ENCODE measurements at places on chromosomes 7 and 10.

- DNase-seq, result no peak
These were observed 16.5 kb downstream of the FAM25A start for GRCh38 chr10:87036623-87037022.

DNA sequence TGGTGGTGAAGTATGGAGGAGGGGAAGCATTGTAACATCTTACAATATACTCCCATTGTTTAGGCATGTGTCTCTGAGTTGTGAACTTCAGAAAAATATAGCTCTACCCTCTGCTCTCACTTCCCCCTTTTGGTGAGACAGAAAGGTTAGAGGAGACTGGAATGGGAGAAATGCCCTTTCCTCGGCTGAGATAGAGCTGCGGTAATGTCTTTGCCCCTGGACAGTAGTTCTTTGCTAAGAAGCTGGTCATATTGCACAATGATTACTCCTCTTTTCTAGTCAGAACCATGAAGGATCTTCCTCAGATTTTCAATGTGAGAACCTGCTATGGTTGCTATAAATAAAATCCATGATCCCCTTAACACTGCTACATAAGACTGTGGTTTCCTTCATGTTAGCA lies 171.0 kb downstream of the SEM1 start:
- no peak for DNase-seq

GRCh38 chr7:85164376-85164775 lies 22.5 kb downstream of the SEMA3D start:
- DNase-seq, result no peak

DNA sequence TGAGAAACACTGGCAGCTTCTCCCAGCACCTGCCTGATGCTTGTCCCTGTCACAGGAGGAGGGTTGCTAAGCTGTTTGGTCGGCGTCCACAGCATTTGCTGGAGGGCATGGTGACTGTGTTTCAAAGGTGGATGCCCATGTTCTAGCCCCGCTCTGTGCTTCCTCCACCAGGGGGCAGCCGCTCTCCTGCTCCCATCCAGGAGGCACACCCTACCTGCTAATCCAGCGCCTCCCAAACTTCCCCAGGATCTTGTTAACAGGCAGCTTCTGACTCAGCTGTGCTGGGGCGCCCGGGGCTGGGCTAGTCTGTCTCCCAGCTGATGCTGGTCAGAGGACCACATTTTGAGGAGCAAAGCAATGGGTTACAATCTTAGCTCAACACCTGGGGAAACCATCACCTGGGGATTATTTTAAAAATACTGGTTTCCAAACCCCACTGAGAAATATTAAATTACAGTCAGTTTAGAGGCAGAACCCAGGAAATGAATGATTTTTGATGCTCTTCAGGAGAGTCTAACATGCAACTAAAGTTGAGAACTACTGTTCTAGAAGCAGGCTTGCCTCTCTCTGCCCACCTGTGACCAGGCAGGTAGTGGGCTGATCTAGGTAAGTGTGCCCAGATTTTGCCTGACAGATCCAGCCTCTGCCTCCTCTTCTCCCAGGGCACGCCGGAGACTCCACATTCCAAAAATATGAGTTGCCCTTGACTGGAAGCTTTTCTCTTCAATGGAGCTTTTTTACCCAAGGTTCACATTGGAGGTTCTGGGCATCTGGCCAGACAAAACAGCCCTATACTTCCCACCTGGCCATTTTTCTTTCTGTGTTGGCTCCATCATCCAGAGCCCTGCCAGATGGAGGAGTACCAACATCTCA lies 92.7 kb upstream of the GPR26 start:
- DNase-seq, result peak; percentile 61

GRCh38 chr10:3774814-3775695 lies 10.0 kb downstream of the KLF6 start:
- peak; percentile 48 for DNase-seq

- DNase-seq, result no peak
These were observed 107.9 kb downstream of the KAT6B start for GRCh38 chr10:74934100-74934812.

- no peak for DNase-seq
These were observed 577.3 kb upstream of the GALNT17 start for GRCh38 chr7:70554646-70555045.

DNA sequence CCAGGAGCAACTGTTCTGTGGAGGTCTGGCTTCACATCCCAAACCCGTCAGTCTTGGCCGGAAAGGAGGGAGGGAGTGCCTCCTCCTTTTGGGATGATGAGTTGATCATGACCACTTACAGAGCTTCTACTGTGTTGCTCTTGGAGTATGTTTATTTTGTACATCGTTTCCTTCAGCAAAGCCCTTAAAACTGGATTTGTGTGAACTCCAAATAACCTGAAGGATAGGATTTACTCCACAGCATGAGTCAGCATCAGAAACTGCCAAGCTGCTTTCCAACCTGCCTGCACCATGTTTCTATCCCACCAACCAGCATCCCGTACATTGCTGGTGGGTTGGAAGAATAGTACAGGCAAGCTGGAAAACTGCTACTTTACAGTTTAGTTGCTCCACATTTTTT lies 3.5 kb downstream of the CCDC201 start:
- DNase-seq, result no peak
